ENCODE measurements at places on chromosomes 6 and 20.
A peak's percentile ranks its signal among the peaks of the same experiment; 100 is the strongest.

DNA sequence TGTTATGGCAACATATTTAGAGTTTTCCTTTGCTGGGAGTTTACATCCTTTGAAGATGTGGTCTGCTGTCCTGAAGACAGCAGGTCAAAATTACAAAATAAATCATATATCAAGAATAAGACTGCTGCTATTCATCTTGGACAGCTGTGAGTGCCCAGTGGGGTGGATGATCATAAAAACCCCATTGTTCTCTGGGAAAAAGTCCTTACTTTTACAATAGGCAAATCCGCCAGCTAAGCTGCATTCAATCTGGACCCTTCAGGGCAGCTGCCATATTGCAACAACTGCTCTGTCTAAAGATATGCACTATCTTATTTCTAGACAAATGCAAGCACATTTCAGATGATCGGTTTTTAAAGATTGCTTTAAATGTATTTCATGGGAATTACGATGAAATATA, 19.4 kb downstream of the CASS4 start:
- DNase-seq, result no peak

GRCh38 chr20:46053416-46053815, 24.4 kb downstream of the SLC12A5 start:
- DNase-seq, result no peak

GRCh38 chr6:111725446-111726112, 119.9 kb upstream of the TRAF3IP2 start:
- no peak for DNase-seq

GRCh38 chr6:96878143-96878542, 19.5 kb downstream of the NDUFAF4 start:
- no peak for DNase-seq

DNA sequence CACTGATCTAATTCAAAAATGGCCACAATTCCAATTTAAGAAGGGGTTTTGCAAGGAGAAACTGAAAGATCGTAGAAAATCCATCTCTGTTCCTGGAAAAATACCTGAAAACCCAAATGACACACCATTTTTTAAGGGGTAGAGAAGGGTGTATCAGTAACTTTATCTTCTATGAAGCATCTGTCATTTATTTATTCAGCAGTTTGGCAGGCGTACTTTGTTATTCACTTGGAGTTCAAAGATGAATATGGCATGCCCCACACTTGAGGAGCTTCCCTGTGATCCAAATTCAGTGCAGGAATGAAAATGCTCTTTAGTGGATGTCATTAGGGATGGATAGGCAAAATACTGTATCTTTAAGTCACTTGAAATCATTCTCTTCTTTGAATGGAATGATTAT, 7.2 kb downstream of the HINT3 start:
- DNase-seq, result no peak

DNA sequence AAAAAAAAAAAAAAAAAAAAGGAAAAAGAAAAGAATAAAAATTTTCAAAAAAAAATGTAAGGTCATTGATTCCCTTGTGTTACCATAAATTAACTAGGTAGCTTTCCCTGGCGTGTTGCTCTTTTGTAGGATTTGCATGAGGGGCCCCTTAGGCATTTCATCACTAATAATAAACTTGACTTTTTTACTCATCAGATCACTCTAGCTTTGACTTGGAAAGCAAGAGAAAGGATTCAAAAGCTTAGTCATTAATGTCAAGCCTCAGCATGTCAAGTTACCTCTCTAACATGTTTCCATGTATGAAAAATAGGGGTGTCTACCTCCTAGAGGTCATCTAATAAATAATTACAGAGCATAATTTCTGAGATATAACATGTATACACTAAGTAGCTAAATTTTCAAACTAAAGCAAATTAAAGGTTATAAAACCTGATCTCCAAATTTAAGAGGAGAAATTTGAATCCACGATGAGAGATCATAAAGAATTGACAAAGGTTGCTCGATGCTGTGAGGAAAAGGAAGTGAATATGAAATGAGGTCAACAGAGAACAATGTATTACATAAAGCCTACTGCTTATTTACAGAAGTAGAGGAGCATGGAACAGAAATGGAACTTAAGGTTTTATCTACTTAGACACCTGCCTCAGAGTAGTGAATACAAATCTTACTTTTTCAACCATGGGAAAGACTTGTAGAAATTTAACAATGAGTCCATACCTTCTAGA, 86.8 kb downstream of the ARHGAP18 start:
- no peak for DNase-seq

GRCh38 chr6:16572943-16573342, 188.3 kb downstream of the ATXN1 start:
- DNase-seq, result no peak

DNA sequence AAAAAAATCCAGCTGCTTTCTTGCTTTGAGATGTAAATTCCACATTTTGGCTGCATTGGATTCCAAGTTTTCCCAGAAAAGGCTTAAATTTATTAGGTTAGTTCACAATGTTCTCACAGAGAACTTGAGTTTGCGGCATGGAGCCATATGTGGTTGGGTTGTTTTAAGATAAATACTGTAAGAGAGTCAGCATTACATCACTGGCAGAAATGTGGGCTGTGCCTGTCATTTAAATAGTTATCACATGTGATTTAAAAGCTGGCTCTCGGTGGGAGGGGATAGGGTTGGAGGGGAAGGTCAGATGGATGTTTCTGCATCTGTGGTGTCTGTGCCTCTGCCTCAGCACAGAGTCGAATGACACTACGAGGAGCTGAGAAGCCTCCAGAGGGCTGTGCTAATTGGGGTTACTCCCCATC, 73.8 kb upstream of the SCP2D1 start:
- DNase-seq, result no peak

DNA sequence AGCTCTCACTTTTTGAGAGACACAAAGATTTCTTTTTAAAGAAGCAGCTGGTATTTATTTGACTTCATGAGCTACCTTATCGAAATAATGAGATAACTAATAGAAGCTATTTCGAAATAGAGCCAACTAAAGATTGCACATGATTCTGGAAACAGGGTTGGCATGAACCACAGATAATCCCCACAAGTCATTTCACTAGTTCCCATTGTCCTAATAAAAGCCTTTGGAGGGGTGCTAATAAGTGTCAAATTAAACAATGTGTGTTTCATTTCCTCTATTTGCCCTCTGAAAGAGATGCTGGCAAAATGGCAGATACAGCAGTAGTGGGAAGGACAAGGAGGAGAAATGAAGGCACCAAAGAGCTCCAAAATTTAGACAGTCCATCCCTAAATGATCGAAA, 78.6 kb upstream of the RIPOR2 start:
- no peak for DNase-seq

DNA sequence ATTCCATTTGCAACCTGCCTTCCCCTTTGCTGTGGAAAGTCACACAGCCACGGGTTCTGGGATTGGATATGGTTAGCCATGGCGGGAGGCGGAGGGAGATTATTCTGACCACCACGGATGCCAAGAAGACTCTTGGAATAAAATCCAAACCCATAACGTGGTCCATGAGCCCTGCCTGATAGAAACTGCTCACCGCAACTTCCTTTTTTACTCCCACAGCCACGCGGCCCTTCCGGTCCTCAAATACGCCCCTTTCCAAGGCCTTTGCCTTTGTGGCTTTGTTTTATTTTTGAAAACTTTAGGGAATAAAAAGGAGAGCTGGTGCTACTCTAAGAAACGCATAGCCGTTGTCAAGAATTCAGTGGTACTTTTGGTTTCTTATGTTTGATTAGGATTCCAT, 602.5 kb upstream of the CDH4 start:
- DNase-seq, result no peak

DNA sequence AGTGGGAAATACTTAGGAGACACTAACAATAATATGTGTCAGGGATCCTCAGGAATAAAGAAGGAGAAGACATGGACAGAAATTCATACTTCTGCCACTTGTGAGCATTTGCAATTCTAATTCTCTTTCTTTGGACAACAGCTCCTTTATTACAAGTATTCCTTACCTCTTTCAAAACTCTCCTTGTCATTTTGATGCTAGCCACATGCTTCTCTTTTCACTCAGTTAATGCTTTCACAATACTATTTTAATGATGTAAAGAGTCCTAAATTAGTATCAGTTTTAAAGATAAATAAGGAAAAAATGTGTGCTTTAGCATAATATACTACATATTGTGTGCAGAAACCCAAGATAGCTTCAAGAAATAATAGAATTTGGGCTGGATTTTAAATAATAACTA, 62.5 kb downstream of the AHI1 start:
- no peak for DNase-seq

- no peak for DNase-seq
Measured at GRCh38 chr20:31720486-31721407, 1.9 kb downstream of the BCL2L1 start.

DNA sequence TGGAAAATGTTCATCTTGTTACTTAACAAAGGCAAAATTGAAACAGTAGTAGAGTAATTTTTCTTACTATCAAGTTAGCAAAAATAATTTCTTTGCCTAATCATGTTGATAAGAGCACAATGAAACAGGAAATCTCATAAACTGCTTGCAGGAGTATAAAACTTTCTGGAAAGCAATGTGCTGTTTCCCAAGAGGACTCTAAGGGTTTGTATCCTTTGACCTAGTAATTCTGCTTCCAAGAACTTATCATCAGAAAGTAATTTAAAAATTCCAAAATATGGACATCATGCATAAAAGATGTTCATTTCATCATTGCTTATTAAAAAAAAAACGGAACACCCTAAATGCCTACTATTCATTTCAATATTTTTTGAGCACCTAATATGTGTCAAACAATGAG, 46.1 kb upstream of the TNFAIP3 start:
- no peak for DNase-seq

GRCh38 chr6:165562421-165563090, 100.5 kb downstream of the PDE10A start:
- DNase-seq, result no peak

GRCh38 chr20:6079016-6079415, 25.2 kb upstream of the LRRN4 start:
- DNase-seq, result no peak

DNA sequence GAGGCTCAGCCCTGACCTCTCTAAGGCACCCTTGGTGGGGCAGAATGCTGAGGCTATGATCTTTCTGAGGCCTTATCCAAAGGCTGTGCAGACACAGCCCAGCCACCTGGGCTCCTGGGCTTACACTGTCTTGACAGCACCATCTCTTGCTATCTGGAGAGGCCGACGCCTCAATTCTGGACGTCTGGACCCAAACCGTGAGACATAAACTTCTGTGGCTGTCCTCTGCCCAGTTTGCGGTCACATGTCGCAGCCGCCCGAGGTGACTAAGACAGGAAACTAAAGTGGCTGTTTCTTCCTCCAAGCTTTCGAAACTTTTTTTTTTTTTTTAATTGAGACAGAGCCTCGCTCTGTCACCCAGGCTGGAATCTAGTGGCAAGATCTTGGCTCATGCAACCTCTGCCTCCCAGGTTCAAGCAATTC, 49.3 kb downstream of the PRR18 start:
- DNase-seq, result peak; percentile 27

GRCh38 chr20:19275630-19276071, 63.2 kb downstream of the SLC24A3 start:
- no peak for DNase-seq

DNA sequence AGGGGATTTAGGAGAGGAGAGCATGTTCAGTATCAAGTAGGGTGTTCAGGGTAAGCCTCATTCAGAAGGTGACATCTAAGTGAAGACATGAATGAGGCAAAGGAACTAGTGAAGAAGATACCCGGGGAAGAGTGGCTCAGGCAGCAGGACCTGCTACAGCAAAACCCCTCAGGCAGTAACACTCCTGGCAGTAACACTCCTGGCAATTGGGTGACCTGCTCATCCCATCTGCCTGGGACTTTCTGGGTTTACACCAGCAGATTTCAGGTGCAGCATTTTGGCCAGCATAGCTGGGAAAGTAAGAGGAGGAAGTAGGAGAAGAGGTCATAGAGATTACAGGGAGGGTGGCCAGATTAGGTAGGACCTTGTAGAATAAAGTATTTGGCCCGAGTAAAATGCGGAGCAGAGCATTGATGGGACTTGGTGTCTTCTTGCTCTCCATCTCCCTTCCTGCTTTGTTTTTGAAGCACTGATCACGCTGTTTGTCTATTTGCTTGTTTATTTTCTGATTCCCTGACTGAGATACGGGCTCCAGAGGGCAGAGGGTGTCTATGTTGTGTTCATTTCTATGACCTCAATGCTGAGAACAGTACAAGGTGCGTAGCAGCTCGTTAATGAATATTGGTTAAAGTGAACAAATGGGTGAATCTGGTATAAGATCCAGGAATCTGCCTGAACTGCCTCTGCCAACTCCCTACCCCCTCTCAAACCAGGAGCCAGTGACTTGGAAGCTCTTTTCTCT, 88.3 kb downstream of the IYD start:
- DNase-seq, result no peak

- no peak for DNase-seq
Measured at GRCh38 chr6:4567141-4567540, 209.1 kb upstream of the CDYL start.

DNA sequence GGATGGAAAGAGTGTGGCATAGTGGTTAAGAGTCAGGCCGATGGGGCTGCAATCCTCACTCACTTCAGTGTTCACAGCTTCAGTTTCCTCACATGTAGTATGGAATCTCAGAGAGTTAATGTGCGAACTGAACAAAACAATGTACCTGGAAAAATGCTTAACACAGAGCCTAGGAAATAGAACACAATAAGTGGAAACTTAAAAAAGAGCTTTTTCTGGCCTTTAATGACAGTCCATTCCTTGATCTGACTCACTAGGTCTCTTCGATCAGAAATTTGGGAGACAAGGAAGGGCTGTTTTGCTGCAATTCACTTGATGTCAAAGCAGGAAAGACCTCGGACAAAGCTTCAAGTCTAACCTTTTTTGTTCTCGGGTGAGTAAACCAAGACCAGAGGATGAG, 56.1 kb downstream of the KCNB1 start:
- no peak for DNase-seq

DNA sequence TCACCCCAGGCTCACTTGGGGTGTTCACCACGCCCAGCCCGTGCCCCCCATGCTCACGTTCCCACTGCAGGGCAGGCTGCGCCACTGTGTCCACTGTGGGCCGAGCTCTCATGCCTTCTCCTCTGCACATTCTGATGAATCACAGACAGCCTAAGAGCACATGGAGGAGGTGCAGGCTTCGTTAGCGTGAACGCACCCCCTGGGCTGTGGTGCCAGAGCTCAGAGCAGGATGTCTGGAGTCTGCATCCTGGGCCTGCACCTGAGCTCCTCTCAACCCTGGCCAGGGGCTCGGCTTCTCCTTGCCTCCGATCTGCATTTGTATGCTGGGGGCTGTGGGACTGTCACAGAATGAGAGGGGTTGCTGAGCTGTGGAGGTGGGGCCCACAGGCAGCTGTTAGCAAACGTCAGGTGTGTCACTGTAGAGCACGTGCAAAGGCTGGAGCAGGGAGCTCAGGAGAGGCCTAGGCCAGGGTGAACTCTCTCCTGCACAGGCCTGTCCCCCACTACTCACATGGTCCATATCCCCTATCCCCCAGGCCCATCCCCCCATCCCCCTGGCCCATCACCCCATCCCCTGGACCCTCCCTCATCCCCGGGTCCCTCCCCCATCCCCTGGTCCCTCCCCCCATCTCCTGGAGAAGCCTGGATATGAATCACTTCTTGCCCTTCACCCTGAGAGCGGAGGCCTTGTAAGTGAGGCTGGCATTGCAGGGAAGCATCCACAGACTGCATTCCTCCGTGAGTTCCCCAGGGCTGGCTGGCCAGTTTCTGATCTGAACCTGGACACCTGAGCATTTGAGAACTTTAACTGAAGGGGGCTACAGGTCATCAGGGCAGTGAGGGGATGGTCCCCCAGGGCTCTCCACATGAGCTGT, 309.5 kb downstream of the TAF4 start:
- DNase-seq, result no peak
